ENCODE measurements at places on chromosomes 5 and 9. TPM values are rescaled to one million over a fixed set of nuclear protein-coding genes. Genes with fewer than 3 reads are reported as not detected.
A peak's percentile ranks its signal among the peaks of the same experiment; 100 is the strongest.

Gene PRELID1
- total RNA-seq = 101 TPM

Gene S100Z
- total RNA-seq = 1.2 TPM

Gene ADAMTS19
- not detected for total RNA-seq

Gene IL4
- not detected for total RNA-seq

Gene LHX6
- 8.1 TPM for total RNA-seq

Gene DBH
- not detected for total RNA-seq

DNA sequence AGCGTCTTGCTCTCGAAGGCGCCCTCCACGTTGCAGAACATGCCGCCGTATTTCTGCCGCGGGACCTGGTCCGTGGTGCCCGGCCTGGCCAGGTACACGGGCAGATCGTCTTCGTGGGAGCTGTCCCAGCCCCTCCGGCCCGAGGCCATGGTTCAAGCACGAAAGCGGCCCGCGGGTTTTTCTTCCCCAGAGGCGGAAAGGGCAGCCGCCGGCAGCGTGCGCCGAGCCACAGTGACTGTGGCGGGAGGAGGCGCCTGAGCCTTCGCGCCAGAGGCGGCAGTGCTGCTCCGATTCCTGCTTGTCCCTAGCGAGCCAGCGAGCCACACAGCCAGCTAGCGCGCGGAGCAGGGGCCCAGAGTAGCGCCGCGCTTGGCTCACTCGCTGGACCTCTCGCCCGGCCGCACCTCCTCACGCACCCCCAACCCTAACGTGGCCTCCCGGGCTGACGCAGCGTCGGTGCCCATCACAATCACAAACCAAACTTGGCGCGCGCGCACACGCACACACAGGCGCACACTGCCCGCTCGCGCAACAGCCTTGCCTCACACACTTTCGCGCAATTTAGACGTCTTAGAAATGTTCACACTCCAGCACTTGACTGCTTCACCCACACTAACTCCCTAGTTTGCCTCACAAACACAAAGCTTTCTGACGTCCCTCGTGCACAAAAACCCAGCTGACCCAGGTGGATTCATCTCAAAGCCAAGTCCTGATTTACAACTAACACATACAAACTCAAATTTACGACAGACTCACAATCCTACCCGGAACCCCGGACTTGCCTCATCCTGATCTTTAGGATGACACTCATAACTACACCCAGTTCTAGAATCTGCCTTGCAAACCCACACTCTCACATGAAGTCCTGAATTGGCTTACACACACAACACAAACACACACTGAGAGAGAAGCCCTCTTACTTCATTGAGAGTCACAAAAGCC lies at the start of gene DPYSL3:
TSS of gene DPYSL3 (minus strand) at position 359 of the 942 bp plus-strand sequence. CDS start at position 149, 210 bp downstream.
- peaks cover 15% of the 10 kb centered on the region for H3K27me3 ChIP-seq
- H3K4me3 ChIP-seq = peak within 1 kb of the TSS; percentile 66
- H3K4me1 ChIP-seq = no peaks in the 10 kb centered on the region

DNA sequence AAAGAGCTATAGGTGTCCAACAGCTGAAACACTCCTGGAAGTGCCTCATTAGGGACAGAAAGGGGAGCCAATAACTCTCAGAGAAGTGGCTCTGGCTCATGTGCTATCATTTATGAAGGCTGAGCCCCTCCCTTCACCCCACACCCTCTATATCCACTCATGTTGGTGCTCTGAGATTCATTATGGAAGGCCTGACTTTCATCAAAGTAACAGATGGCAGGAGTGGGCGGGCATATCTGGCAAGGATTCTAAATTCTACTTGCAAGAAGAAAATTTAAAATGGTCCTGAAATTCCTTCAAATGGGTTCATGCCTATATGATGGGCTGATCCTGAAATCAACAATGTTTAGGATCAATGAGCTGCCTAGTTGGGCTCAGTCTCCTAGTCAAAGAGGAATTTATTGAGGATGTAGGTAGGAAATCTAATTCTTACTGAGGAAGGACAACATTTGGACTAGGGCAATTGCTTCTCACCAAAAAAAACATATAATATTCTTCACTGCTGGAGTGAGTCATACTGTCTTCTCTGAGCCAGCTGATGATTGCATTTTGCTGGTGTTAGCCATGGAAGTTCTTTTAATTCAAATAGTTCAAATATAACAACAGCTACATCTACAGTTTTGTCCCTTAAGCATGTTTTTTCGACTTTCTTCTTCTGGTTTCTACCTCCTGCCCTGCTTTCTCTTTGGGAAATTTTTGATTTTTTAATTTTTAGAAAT lies 23.5 kb downstream of the NMRK1 start:
- H3K27ac ChIP-seq = no peak overlapping the region
- no peak for DNase-seq
- no peaks in the 10 kb centered on the region for H3K27me3 ChIP-seq

- H3K36me3 ChIP-seq = no peaks in the 10 kb centered on the region
- no peaks in the 10 kb centered on the region for H3K27me3 ChIP-seq
- H3K27ac ChIP-seq = no peak overlapping the region
- no peak for DNase-seq
Measured at GRCh38 chr5:107253246-107253645, 417.5 kb downstream of the EFNA5 start.

GRCh38 chr5:180135128-180135955 lies 63.8 kb upstream of the RNF130 start:
- no peak overlapping the region for H3K27ac ChIP-seq
- DNase-seq = peak; percentile 63
- H3K4me3 ChIP-seq = no peak overlapping the region
- no peaks in the 10 kb centered on the region for H3K36me3 ChIP-seq
- no peaks in the 10 kb centered on the region for H3K4me1 ChIP-seq
- H3K27me3 ChIP-seq = peaks cover 5% of the 10 kb centered on the region

DNA sequence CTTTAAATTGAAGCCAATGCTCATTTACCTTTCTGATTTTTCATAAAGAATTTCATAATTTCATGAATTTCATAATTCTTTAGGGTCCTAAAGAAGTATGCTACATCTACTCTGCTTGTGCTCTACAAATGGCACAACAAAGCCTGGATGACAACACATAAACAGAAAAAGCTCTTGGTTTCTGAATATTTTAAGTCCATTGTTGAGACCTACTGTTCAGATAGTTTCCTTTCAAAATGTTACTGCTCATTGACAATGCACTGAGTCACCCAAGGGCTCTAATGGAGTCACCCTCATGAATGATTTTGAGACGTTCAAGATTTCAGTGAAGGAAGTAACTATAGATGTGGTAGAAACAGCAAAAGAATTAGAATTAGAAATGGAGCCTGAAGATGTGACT lies 74.1 kb downstream of the SLCO4C1 start:
- H3K27ac ChIP-seq = no peak overlapping the region
- no peaks in the 10 kb centered on the region for H3K4me1 ChIP-seq
- no peaks in the 10 kb centered on the region for H3K27me3 ChIP-seq
- no peaks in the 10 kb centered on the region for H3K36me3 ChIP-seq
- DNase-seq = no peak

DNA sequence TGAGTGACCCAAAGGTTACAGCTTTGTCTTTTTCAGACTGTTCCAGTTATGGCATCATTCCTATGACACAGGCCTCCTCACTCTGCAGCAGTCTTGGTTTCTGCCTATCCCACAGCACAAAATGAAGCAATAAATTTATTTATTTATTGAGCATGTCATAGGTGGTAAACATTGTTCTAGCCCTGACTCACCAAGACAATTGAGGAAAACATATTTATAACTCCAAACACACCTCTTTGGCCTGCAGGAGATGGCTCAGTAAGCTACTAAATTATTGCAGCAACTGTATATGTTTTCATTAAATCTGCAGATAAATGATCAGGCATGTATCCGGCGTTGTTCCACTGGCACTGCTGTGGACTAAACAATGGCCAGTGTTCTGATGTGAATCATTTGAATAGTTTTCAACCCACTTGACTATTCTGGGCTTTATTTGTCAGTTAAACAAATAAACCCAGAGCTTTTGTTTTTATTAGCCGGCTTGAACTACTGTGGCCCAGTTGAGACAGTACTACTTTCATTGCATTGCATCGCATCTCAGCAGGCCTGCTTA lies 83.2 kb downstream of the FOXD1 start:
- no peak overlapping the region for H3K4me3 ChIP-seq
- H3K4me1 ChIP-seq = no peaks in the 10 kb centered on the region
- no peak for DNase-seq
- H3K27ac ChIP-seq = no peak overlapping the region

GRCh38 chr9:119758990-119759389 lies 389.8 kb upstream of the BRINP1 start:
- no peaks in the 10 kb centered on the region for H3K36me3 ChIP-seq
- DNase-seq = no peak
- H3K4me3 ChIP-seq = no peak overlapping the region

- no peaks in the 10 kb centered on the region for H3K36me3 ChIP-seq
- no peak overlapping the region for H3K4me3 ChIP-seq
- H3K27ac ChIP-seq = peak overlapping the region; percentile 41
- H3K27me3 ChIP-seq = no peaks in the 10 kb centered on the region
- H3K4me1 ChIP-seq = peaks cover 36% of the 10 kb centered on the region
Measured at GRCh38 chr5:149380466-149381121, 1.5 kb upstream of the IL17B start.

GRCh38 chr5:38926121-38926520 lies 80.3 kb downstream of the OSMR start:
- no peak overlapping the region for H3K27ac ChIP-seq
- H3K27me3 ChIP-seq = no peaks in the 10 kb centered on the region
- no peak for DNase-seq
- H3K4me1 ChIP-seq = peaks cover 6% of the 10 kb centered on the region
- H3K36me3 ChIP-seq = peaks cover 86% of the 10 kb centered on the region

DNA sequence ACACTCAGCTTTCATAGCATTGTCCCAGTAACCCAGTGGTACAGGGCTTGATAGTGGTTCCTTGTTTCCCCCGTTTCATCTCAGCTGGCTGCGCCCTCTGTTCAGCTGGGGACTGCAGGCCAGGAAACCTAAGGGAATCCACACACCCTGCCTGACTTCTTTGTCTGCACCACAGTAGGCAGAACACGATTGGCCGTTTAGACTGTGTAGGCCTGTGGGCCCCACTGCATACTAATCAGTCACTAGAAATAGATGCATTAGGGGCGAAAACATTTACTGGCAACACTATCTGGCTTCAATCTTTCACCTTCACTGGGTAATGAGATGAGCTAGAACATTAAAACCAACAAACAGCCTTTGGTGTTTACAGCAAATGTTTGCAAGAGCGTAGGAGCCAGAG lies 512.7 kb upstream of the BRINP1 start:
- no peak overlapping the region for H3K27ac ChIP-seq
- H3K4me3 ChIP-seq = no peak overlapping the region
- no peaks in the 10 kb centered on the region for H3K4me1 ChIP-seq
- no peaks in the 10 kb centered on the region for H3K27me3 ChIP-seq
